ENCODE measurements at places on chromosomes 6 and 20.

- DNase-seq, result no peak
Observed at GRCh38 chr6:72657407-72658197, 35.7 kb downstream of the KCNQ5 start.

- no peak for DNase-seq
Observed at GRCh38 chr6:30618270-30618797, 694 bp downstream of the MRPS18B start.

- no peak for DNase-seq
Observed at GRCh38 chr20:58868795-58869194, 16.3 kb downstream of the GNAS start.

GRCh38 chr6:7235712-7236305, 77.2 kb downstream of the SSR1 start:
- peak; percentile 18 for DNase-seq

- no peak for DNase-seq
Observed at GRCh38 chr20:36541227-36541767, at the start of gene MYL9. Gene MYL9 (plus strand): TSS chr20:36541519. CDS start chr20:36544885, 3,366 bp downstream.

- DNase-seq, result no peak
Observed at GRCh38 chr6:84136364-84137050, 90.9 kb downstream of the CEP162 start.

DNA sequence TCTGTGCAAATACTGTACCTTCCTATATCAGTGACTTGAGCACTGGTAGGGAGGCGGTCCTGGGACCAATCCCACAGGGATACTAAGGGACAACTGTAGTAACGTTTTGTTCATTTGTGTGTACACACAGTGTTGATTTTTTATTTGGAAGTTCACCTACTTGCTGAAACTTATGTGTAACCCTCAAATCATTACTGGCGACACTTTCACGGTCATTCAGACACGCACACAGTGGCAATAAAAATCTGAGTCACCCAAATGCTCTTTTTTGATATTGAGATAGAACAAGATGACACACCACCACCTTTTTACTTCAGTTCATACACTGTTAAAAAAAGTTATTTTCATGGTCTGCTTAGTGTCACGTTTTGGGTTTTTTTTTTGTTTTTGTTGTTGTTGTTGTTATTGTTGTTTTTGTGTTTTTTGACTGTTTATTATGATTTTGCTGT, 79.8 kb downstream of the QKI start:
- no peak for DNase-seq

GRCh38 chr6:24207413-24207812, 81.4 kb downstream of the NRSN1 start:
- no peak for DNase-seq

- DNase-seq, result no peak
Observed at GRCh38 chr6:163136681-163137397, 277.7 kb upstream of the QKI start.

GRCh38 chr20:550611-551010, 7.0 kb upstream of the CSNK2A1 start:
- no peak for DNase-seq

DNA sequence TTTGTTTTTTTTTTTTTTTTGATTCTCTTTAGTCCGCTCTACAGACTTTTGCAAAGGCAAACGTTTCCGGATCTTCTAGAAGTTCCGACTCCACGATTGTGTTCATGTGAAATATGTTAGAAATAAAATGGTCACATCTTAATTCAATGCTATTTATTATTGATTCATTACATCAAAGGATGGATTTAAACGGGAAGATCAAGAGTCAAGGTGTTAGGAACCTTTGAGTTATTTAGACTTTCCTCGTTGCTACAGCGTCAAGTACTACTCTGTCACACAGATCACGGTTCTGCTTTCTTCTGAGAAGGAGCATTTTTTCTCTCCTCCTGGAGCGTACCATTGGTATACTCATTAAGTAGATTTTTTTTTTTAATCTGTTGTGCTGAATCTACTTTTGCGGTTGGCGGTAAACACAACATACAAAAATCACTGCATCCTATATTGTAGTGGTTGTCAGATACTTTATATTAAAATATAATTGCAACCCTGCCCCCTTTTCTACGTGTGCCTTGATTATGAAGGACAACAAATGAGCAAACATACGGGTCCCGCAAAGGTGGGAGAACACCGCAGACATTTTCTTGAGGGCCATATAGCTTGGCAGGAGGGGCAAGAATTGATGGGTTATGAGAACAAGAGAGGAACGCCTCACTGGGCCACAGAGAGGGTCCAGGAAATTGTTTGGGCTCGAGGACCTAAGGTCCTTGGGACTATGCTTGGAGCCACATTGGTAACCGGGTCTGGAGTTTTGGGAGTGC, 17.5 kb downstream of the HMGN4 start:
- DNase-seq, result no peak

- DNase-seq, result no peak
Observed at GRCh38 chr6:90466154-90466940, 120.5 kb downstream of the MAP3K7 start.

DNA sequence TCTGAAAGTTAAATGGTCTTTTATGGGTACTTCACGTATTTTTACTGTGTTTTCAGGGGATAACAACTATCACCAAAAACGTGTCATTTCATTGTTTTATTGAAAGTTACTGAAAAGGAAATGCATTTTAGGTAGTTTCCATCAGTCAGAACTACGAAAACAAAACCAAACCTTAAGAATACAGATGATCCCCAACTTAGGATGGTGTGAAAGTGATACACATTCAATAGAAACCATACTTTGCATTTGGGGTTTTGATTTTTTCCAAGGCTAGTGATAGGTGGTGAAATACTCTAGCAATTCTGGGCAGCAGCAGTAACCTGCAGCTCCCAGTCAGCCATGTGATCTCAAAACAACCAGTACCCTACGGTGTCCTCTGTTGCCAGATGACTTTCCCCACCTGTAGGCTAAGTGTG, 25.9 kb upstream of the EFHC1 start:
- DNase-seq, result no peak

DNA sequence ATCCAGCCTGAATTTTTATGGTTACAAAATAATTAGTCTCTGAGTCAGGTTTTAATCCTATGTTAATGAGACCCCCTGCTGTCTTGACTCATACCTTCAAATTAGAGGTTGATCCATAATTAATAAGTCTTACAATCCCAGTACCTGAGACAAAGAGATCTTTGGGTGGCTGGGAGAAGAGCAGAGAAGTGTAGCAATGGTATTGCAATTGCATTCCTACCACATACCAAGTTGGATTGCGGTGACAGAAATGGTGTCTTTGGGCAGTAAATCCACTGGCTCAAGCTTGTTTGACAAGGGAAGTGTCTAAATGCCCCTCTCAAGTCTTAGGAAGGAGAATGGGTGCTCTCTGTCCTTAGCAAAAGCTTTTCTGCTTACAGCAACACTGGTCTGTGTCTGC, 150.4 kb downstream of the BTBD3 start:
- no peak for DNase-seq

GRCh38 chr6:140844167-140844566, 1288.6 kb upstream of the GJE1 start:
- DNase-seq, result no peak

DNA sequence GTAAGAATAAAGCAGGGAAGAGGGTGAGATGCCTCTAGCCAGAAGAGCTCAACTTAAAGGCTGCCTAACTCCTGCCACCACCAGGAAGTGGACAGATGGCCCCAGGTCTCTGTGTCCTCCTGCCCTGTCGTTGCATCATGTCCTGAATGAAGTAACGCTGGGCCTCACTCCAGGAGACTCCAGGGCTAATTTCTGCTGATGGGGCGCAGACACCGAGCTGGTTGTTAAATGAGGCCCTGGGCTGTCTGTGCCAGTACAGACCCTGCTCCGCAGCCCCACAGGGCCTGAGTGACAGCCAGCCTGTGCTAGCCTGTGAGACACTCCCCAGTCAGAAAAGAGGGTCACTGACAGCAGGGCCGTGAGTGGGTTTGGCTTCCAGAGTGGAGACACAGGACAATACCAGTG, 6.5 kb downstream of the IP6K3 start:
- DNase-seq, result no peak

GRCh38 chr6:121285041-121285440, 49.2 kb downstream of the TBC1D32 start:
- no peak for DNase-seq

DNA sequence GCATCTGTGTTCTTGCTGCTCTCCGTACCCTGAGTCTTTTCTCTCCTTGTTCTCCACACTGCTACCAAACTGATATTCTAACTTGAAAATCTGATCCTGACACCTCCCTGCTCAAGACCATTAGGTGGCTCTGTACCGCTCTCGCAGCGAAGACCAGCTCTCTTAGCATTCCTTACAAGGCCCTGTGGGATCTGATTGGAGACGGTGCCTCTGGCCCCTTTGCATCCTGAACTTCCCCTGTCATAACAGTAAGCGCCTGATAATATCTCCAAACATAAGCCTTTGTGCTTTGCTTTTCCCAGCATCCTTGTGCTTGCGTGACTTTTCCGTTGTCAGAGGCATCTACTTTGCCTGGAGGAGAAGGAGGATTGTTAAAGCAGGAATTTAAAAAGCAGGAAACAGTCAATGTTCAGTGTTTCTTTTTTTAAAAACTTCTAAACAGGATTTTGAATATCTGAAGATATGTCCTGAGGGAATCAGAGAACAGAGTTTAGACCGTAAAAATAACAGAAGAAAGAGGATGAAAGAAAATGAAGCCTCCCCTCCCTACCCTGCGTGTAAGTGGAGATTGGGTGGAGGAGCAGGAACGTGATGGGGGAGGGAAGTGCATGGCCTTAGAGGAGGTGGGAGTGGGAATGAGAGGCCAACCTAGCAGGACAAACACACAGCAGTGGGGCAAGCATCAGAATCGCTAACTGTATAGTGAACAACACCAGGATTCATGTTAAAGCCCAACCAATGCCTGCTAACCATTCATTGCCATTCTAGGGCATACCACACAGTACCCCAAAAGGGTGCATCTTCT, 89.2 kb upstream of the STMND1 start:
- no peak for DNase-seq

- DNase-seq, result no peak
Observed at GRCh38 chr20:19555726-19556125, 202.3 kb upstream of the RIN2 start.

GRCh38 chr6:17062871-17063440, 38.9 kb upstream of the STMND1 start:
- DNase-seq, result no peak

DNA sequence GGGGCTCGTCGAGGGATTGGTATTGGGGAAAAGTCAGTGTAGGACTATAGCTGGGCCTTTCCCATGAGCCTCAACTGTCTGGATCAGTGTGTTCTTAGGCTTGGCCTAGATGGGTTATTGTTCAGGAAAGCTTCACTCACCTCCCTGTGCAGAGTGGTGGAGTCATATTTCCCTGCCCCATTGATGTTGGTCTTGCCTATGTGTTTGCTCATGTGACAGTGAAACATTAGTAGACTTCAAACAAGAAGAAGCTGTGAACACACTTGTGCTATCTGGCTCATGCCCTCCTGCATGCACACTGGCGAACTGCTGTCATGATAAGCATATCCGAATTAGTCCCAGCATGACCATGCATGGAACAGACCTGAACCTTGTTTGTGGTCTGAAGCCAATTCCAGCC, 171.1 kb downstream of the DHX35 start:
- no peak for DNase-seq

DNA sequence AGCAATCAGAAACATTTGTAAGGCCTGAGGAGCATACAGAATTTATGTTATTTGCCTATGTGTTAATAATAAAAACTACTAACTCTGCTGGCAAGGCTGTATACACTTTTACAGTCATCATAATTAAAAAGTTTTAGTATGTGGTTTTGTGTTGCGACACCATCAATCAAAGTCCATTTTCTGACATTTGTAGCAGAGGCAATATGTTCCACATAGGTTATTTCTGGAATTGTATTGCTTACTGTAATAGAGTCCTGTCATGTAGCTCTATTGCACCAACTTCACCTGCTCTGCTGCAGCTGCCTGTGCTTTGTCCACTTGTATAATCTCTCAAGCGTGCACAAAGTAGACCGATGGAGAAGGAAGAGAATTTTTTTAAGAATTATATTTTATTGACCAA, 501.8 kb downstream of the HACE1 start:
- DNase-seq, result peak; percentile 9

- no peak for DNase-seq
Observed at GRCh38 chr6:33250731-33251130, 20.9 kb downstream of the VPS52 start.

DNA sequence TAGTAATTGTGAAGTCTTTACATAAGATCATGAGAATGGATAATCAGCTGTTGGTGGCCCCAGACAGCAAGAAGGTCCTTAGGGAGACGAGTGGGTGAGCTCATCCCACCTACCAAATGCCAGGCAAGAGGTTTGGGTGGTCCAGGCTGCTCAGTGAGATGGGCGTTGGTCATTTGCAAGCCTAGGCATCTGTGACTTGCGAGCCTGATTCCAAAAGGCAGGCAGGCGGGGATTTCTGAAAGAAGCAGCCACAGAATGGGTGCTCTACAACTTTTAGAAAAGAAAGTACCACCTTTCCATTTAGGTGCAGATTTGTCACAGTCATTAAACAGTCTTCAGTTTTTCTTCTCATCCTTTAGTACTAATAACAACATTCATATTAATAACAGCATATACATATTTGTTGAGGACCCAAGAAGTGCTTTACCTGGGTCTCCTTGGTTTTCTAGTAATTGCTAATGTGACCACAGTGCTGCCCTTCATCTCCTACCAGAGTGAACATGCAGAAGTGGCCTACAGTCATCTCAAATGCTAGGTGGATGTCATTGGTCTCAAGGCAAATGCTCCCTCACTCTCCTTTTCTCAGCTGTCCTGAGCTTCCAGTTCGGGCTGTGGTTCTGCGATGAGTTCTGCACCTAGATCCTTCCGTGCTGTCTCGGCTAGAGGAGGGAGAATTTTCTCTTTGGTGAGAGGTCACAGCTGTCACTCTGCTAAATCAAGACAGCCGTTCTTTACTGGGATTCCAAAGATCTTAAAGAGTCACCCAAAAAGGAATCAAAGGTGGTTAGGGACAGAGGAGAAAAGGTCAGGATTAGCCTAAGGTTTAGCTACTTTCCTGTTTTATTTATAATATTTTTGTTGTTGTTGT, 2.7 kb downstream of the WRNIP1 start:
- DNase-seq, result no peak

- DNase-seq, result no peak
Observed at GRCh38 chr20:47774131-47774777, 11.0 kb downstream of the SULF2 start.

DNA sequence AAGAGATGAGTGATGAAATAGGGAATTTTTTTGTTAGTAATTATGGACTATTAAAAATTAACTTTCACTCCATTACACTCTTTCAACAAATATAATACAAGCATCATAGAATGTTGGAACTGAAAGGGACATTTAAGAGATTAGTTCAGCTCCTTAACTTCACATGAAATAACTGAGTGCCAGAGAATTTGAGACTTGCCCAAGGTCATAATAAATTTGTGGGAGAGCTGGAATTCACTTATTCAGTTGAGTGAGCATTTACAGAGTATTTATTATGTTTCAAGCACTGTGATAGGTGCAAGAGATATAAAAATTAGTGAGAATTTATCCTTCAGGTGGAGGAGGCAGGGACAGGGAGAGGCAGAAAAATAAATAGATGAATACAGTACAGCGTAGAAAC, 154.6 kb downstream of the KCNQ5 start:
- no peak for DNase-seq

DNA sequence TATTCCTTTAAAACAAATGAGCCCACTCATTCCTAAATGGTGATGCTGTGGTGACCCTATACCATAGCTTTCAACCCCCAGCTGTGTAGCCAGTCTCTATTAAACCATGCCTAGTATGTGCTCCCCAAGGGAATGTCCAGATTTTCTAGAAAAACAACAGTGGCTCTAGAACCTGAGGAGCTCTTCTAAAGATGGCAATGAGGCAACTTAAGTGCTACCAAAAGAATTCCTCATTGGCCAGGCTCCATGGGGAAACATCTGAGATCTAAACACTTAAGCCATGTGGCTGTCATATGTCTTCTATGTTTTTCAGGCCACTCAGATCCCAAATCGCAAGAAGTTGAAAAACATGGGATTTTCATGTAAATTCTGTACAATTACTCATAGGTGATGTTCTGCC, 191.0 kb downstream of the TPBG start:
- DNase-seq, result no peak

Measured in NCI-H187 (cell line).